ENCODE measurements at places on chromosomes 2 and 18.
A peak's percentile ranks its signal among the peaks of the same experiment; 100 is the strongest.

DNA sequence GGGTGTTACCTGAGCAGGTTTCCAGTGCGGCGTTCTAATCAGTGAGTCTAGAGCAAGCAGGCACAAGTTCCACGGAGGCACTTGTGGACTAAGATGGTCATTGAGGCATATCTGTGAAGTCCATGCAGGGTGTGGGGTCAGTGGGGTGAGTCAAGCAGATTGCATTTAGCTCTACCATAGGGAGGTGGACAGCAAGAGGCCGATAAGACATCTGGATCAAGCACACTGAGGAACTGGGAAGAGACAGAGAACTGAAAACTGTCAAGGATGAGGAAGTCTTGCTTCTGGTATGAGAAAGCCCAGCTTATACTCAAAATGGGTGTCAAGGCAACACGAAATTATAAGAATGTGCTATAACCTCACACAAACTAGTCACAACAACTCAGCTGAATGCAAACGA, 61.2 kb upstream of the SLC39A10 start:
- no peak for DNase-seq

- no peak for DNase-seq
Measured at GRCh38 chr18:59303006-59303405, 15.4 kb downstream of the CPLX4 start.

DNA sequence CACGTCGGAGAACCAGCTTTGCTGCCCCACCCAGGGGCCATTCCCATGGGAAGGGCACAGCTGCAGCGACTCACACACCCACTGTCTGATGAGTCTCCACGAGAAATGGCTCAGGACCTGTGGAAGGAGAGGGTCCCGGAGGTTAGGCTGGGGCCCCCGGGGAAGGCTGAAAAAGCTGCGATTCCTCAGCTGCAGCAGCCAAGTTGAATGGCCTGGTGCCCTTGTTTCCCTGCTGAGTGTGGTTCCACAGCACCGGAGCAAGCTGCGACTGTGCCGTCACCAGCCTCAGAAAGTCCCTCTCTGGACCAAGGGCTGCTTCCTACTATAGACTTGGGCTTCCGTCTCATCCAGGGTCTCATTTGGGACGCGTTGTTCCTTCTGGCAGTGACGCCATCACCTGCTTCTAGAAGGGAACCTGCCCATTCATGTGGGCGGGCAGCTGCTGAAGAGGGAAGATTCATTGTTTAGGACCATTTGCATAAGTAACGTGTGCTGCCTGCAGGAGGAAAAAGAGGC, 180.2 kb downstream of the INHBB start:
- DNase-seq = no peak

- no peak for DNase-seq
Measured at GRCh38 chr2:209005371-209005770, 418.5 kb upstream of the MAP2 start.

DNA sequence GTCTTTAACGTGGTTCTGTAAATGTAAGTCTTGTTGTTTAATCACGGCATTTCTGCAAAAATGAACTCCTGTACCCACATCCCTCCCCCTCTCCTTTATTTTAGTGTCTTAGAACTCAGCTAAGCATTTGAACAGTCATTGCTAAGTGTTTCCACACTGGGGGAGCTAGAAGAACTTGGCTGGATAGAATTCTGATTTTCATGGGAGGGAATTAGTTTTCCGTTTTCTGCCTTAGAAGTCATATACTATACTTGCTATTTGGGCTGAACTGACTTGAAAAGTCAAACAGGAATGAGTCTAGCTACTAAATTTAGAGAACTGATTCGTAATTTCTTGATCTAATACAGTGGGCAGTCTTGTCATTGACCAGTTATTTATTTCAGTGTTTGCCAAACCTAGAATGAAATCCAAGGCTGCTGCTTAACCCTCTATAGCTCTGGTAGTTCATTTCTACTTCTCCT, 61.1 kb downstream of the FMNL2 start:
- DNase-seq = no peak

- no peak for DNase-seq
Measured at GRCh38 chr18:7779211-7779610, 212.1 kb downstream of the PTPRM start.

DNA sequence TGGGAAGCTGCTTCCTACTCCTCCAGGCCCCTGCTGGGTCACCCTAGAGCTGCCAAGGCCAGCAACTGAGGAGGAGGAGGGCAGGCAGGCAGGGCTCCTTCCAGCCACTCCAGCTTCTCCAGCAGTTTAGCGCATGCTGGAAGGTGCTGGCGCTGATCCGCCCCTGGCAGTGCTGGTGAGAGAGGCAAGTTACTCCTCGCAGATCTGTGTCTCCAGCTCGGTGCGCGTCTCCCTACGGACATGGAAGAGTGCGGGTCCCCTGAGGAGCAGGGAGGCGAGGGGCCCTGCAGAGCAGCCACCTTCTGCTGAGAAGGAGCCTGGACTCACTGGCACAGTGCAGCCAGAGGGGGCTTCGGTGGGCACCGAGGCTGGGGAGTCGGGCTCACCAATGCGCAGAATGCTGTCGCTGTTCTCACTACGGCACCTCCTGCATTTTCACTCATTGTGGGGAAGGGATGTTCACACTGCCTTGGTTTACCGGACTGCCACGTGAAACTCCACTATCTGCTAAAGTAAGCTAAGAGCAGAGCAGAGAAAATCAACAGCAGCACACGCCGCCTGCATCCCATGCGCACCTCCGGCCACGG, 206.0 kb downstream of the HDAC4 start:
- no peak for DNase-seq

DNA sequence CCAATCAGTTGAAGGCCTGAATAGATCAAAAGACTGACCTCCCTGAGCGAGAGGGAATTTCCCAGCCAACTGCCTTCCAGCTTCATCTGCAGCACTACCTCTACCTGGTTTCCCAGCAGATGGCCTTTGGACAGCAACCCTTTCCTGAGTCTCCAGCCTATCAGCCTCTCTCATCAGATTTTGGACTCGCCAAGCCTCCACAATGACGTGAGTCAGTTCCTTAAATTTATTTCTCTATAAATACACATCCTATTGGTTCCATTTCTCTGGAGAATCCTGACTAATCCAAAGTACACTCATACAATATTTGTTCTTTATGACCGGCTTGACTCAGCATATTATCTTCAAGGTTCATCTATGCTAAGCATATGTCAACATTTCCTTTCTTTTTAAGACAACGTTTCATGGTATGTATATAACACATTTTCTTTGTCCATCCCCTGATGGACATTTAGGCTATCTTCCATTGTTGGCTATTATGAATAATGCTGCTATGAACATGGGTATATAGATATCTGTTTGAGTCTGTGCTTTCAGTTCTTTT, 294.6 kb downstream of the LRATD1 start:
- DNase-seq = no peak

GRCh38 chr2:230644356-230644935, 68.2 kb upstream of the CAB39 start:
- no peak for DNase-seq

DNA sequence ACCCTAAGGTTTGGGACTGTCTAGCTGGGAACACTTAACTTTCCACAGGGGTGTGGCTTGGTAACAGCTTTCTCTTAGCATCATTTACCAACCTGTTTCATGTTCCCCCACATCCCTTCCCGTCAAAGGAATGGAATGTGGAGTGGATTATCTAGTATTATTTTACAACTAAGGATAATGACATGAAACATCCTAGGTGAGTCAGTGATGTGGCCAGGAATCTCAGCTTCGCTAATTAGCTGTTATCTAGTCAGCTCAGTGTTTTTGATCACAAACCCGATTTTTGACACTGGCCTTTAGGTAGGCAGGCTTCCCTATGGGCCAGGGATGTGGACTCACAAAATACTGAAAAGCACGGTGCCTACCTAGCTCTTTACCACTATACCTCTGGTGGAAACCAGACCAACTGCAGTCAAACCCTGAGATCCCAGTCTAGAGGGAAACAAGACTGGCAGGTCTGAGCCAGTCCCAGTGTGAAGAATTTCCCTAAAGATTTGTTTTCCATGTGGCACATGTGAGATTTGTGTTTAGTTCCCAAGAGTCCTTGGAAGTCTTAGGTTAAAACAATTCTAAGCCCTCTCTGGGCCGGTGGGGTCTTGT, 2.8 kb upstream of the NRP2 start:
- no peak for DNase-seq

GRCh38 chr2:232927032-232927792, 57.1 kb downstream of the SNORC start:
- no peak for DNase-seq

DNA sequence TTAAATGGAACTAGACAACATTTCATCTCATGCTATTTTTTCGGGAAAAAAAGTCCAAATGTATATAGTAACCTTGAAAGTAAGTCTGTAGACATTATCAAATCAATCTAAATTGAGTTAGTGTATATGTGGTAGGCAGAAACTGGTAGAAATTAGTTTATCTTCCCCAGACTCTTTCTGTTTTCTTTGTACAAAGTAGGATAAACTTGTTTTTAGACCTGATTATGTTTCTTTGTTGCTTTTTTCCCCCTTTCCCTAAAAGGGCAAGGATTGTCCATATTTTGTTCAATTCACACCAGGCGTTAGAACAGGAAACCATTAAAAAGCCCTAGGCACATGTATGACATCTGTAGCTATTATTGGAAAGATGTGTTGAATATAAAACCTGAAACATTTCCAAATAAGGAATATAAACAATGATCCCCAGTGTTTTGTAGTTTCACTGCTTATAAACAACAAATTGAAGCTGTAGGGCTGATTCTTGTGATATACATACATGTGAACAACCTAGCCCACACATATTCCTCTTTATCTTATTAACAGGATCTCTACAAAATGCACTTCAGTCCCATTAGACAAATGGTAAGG, 528.3 kb downstream of the PARD3B start:
- DNase-seq = no peak

DNA sequence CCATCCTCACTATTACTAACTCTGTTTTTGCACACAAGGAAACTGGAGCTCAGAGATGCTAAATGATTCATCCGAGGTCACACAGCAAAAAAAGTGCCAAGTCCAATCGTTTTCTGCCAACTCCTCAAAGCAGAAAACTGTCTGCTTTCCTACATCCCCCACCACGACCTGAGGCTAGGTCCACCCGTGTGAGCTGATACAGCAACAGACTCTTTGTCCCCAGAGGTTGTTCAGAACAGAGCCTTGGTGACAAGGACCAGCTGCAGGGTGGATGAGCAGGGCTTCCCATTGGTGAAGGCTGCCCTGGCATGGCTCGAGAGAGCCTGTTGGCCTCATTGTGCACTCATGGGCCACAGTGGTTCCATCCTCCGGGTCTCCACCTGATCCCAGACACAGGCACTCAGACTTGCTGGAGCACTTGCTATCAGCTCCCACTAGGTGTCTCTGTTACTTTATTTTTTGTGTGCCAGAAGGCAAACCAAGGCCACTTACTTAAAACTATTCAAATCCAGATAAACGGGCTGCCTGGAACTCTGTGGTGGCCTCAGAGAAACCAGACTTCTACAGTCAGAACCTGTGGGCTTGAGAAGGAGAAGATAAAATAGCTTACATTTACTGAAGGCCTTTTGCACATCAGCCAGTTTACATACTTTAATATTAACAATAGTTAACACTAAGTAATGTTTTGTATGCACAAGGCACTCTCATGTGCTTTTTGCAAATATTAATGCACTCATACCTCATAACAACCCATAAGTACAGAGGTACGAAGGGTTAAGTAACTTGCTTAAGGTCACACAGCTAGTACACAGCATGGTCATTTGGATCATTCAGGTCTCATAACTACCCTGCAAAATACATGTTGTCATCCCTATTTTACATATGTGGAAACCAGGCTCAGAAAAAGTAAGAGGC, 62.9 kb upstream of the CTIF start:
- peak; percentile 55 for DNase-seq

- DNase-seq = no peak
Measured at GRCh38 chr2:192010073-192010472, 163.2 kb upstream of the CAVIN2 start.

DNA sequence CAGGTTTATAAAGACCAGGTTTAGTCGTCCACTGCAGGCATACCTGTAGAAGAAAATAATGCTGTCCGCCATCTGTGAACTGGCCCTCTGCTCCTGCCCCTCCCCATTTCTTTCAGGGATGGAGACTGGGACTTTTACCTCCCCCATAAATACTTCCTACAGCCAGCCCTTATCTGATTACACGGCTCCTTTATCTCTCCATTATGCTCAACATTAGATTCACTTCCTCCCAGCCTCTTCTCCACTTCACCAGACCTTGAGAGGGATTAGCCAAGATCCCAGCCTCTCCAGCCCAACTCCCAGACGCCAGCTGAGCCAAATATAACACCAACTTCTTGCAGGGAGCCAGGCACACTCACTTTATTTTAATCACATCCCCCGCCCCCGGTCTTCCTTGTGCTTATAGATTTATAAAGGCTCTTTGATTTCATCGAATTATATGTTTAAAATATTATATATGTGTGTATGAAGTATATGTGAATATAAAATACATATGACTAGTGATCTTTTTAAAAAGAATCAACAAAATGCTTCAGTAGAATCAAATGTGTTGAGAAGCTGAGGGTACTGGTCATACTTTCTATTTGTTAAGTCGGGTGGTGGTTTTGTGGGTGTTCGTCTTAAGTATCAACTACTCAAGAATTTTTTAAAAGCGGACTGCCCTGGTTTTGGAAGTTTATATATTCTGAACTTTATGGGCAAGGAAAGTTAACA, 81.0 kb downstream of the SPRED2 start:
- no peak for DNase-seq

DNA sequence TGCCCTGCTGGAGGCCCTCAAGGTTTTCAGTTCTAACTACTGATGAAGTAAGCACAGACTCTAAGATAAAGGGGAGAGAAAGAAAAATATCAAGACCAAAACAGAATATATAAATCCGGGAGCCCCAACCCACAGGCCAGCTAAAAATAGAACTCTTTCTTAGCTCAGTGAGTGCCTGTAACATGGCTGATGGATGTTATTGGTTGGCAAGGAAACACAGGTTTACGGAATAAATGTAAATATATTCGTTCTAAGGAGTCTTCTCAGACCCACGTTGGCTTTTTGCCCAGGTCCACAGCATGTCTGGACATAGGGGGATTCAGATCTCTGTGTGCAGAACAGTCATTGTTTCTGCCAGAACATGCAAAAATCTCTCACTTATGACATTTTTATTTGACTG, 139.0 kb upstream of the SERPINE2 start:
- no peak for DNase-seq

- DNase-seq = no peak
Measured at GRCh38 chr2:27042159-27042661, 9.3 kb upstream of the AGBL5 start.

GRCh38 chr2:60331115-60331809, 222.2 kb downstream of the BCL11A start:
- DNase-seq = no peak

DNA sequence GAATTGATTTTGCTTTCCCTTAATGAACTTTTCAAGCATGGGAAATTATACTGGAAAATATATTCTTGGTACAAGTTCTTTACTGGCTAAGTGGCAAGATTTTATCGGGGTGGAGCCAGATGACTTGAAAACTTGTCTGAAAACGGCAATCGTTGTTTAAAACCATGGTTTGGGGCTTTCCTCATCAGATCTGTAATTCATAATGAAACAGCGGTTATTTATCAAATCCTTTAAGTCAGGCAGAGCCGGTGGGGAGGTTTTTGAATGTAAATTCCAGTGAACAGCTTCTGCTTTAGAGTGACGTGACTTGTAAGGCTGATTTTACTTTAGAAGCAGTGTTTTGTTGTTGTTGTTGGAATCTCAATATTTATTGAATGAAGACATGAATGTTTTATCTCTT, 2.6 kb downstream of the SEC11C start:
- DNase-seq = no peak

GRCh38 chr18:55250768-55251173, 291.5 kb upstream of the CCDC68 start:
- no peak for DNase-seq

- no peak for DNase-seq
Measured at GRCh38 chr2:69600425-69600824, 43.1 kb downstream of the AAK1 start.

- DNase-seq = no peak
Measured at GRCh38 chr18:54203914-54204313, 20.6 kb downstream of the MBD2 start.

All from neuronal stem cell (in vitro differentiated cells).